ENCODE measurements at places on chromosomes 7 and 10.

- no peak for DNase-seq
Observed at GRCh38 chr10:104031631-104032030, 54.0 kb downstream of the COL17A1 start.

DNA sequence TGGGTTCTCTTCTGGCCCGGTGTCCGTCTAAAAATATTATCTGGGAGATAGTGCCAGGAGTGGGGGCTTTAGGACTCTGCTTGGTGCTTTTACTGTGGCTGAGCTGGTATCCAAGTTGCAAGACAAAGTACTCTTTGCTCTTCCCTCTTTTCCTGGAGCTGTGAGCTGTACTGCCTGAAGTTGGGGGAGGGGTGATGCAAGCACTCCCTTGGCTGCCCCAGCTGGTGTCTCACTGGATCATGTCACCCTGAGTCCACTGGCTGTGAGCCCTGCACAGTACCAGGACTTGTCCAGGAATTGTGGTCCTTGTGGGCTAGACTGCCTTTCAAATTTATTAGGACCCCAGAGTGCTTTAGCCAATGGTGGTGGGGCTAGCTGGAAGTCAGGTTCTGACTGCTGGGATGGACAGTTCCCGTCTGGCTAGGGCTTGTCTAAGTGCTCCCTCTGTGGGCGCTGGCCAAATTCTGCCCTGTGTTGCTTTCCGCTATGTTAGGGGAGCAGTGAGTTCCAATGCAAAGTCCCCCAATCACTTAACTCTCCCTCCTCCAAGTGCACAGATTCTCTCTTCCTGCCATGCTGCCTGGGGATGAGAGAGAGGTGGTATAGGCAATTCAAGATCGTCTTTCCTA, 13.1 kb downstream of the CC2D2B start:
- no peak for DNase-seq

GRCh38 chr10:130412317-130412716, 276.1 kb downstream of the GLRX3 start:
- no peak for DNase-seq

DNA sequence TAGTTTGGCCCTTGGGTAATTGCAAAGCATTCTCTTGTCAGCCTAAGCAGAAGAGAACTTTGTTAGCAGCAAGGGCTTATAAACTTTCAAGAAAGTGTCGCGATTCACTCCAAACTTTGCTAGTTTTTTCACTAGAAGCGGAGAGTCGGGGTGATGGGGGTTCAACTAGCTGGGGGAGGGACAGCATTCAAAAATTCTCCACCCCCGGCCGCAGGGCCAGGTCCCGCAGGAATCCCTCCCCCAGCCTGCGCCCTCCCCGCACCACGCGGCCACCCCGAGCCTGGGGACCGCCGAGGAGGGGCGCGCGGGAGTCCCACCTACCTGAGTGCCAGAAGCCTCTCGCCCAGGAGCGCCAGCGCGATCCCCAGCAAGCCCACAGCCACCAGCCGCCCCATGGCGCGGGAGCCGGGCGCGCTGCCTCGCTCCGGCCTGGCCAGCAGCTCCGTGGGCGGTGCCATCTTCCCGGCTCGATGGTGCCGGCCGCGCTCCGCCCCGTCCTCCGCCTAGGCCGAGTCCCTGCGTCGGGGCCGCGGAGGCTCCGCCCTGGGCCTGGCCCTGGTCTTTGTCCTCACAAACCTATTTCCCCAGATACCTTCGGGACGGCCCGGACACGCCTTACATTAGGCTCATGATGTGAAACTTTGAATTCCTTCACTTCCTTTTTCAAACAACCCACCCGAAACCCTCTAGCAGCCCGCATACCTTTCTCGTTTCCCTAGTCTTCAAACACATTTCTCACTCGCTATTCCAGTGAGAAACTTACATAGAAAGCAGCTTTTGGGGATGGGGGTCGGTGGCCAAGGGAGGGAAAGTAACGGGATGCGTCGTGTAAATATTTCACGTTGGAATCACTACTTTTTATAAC, at the start of gene PON2:
PON2 (minus strand) TSS at position 472 of the 865 bp plus-strand sequence; CDS start at position 395, 77 bp downstream.
- peak; percentile 86 for DNase-seq

DNA sequence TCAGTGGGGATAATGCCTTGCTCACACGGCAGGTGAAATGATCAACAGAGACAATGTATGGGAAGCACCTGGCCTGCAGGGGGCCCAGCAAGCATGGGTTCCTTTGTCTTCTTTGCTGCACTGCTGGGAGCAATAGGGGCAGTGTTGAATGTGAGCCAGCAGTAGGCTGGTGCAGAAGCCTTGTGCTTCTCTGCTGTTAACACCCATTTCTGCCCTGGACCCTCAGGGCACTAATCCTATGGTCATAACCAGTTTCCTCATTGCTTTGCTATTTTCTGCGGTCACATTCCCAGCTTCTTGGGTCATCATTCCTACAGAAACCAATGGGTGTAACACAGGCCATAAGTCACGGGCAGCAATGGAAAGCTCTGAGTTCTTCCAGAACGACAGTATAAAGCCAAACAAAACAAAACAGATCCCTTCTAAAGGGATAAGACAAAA, 10.9 kb upstream of the LGI1 start:
- peak; percentile 53 for DNase-seq

DNA sequence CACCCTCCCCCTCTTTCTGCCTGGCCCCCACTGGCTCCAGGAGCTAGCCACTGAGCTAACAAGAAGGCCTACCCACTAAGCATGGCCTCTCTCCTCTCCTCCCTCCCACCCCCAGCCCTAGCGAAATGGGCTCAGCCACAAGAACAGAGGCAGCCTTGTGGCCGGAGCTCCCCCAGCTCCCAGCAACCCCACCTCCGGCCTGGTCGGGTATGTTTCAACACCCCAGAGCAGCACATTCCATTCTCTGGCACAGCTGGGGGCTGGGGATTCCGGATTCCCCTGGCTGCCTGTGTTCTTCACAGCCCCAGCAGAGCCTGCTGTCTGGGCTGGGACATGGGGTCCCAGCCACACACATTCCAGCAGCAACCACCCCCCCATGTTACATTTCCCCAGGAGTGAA, 9.0 kb downstream of the SFRP5 start:
- DNase-seq = no peak

Measured in NCI-H2081 (cell line).